ENCODE measurements at places on chromosomes 5 and 9.

DNA sequence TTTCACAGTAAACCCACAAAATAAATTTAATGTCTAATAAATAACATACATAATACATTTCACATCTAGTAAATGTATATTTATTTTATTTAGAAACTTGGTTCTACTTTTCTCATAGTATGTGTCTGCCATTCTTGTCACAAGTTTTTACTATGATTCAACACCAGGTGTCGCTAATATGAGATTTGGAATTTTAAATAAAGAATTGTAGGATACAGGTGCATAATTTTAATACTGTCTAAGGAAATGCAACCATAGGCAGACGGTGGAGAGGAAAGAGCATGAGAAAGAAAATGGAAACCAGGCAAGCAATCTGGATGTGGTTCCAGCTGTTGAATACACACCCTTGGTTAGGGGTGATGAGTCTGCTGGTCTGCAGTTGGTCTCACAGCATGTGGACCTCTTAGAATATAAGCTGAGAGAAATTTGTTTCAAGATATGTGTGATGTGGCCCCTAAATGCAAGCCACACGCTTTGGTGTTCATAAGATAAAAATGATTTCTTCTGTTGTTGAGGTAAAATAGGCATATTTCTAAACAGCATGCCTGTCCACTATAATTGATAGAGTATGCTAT, 114.7 kb upstream of the TXNDC8 start:
- peak; percentile 22 for DNase-seq

GRCh38 chr9:8904771-8905515, 1105.4 kb upstream of the DMAC1 start:
- no peak for DNase-seq

DNA sequence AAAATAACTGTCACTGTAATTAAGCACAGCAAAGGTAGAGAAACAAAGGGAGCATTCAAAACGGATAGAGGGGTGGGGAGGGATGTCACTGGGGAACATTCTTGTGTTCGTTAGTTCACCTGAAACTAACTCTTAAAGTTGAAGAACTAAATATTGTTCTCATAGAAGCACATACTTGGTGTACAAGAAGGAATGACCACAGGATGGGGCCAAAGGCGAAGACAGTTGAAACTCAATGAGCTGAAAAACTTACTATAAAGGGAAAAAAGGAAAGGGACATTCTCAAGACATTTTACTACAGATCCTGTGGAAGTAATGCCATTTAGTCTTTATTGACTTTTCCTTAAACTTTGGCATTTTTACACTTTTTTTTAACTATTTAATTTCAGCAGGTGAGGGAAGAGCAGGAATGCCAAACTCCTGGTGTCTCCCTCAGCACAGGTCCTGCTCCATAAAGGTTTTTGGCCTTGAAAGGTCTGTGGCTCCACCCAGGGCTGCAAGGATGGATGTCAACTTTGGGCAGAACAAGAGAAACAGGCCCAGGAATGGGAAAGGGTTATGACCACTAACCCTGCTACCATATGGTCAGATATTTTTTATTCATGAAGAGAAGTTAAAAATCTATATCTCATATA, 197.6 kb upstream of the RASA1 start:
- no peak for DNase-seq

- DNase-seq: no peak
Observed at GRCh38 chr9:99660191-99660636, 161.5 kb upstream of the NR4A3 start.

DNA sequence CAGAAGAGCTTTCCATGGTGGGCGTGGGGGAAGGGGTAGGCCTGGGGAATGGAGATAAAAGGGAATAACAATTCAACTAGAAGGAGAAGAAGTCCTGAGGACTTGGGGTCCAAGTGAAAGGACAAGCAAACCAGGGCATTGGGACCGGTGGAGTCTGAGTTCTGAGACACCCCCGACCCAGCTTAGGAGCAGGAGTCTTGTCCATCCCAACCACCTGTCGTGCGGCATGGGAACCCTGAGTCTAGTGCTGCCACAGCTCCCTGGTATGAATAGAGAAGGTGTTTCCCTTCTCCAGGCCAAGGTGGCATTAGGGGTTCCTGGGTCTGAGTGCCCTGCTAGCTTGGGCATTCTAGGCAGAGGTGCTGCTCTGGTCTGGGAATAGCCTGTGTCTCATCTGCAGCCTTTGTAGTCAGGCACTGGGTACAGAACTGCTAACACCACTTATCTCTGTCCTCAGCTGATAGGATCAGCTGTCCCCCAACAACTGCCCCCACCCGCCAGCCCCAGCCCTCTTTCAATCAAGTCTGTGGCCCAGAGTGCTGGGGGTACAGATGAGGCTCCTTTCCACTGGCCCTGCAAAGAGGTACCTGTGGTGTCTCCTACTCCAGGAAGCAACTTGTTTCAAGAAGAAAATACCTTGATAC, 9.9 kb downstream of the HNRNPAB start:
- no peak for DNase-seq

DNA sequence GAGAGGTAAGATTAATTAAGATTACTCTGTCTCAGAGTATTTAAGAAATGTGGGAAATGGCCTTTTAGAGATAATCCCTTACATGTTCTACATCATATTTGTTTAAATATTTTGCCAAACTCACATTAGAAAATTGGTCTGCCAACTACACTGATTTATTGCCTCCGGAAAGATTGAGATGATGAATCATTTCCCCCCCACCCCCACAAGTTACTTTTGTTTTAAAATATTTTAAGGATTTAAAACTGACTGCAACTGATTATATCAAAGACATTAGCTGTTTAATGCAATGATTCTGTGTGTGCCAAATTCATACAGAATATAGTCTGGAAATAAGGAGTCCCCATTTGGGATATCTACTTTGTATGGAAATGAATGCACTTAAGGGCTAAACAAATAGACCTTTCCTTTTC, 674.4 kb downstream of the PRR16 start:
- DNase-seq: no peak

DNA sequence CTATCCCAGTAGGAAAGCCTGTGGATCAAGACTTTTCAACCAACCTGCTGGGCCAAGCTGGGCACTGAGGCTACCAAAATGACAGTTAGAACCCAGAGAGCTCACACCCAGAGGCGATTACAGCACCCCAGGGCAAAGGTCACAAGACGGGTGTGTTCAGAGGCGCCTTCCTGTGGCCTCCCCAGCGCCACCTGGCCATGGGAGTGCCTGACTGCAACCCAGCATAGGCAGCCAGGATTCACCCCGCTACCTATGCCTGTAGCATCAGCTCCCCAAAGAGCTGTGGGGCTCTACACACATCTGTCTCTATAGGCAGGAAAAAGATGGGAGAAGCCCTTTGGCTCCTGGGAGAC, 33.5 kb downstream of the PDGFRB start:
- no peak for DNase-seq

DNA sequence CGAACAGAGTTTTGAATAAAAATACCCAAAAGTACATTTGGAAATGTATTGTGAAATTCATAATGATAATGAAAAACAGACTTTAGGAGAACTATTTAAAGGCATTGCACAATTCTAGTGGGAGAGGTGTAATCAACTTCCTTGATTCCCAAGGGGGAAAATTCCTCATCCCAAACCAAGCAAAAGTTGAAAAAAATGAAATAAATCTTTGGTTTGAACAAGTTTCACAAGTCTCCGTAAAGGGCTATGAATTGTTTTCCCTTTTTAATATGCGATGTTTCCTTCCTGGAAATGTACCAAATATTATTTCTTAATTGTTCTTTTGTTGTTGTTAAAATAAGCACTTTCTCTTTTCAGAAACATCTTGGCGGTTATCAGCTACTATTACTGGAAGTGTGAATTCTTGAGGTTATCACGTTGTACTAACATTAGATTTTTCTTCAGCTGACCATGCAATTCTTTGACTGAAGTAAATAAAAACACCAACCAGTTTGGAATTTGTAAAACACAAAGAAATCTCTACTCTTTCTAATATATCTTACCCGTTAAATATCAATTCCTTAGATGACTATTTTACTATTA, 59.3 kb downstream of the SVEP1 start:
- DNase-seq: no peak

GRCh38 chr5:132666310-132667123, 7.3 kb upstream of the IL4 start:
- no peak for DNase-seq

GRCh38 chr5:140785905-140786686, at the start of gene PCDHA1:
TSS of gene PCDHA1 (plus strand) at chr5:140786140.
- no peak for DNase-seq

DNA sequence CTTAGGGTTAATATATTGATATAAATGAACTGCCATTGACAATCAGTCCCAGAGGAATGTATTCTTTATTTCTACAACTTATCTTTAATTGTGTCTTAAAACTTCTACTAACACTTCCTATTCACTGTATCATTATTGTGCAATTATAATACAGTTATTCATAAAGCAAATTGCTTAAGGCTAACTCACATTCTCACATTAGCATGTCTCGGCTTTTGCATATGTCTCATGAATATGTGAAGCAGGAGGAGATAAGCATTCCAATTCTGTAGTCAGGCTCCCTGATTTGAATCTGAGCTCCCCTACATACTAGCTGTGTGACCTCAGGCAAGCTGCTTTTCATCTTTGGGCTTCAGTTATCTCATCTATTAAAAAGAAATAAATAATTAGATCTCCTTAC, 45.4 kb downstream of the PLGRKT start:
- no peak for DNase-seq

DNA sequence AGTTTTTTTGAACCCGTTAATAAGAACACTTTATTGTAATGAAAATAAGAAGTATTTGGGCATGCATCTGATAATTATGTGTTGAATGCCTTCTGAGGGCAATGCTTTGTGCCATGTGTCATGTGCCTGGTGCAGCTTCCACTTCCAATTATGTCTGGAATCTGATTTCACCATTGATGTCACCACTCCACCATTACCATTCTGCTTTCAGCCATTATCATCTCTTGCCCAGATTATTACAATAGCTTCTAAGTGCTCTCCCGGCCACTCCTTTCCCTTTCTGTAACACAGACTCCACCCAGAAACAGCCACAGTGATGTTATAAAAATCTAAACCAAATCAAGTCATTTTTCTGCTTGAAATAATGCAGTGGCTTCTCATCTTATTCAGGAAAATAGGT, 171.7 kb downstream of the C9orf152 start:
- DNase-seq: no peak

GRCh38 chr5:160289356-160289651, 23.1 kb downstream of the CCNJL start:
- DNase-seq: no peak

GRCh38 chr5:38265546-38266179, 7.3 kb downstream of the EGFLAM start:
- DNase-seq: peak; percentile 65

DNA sequence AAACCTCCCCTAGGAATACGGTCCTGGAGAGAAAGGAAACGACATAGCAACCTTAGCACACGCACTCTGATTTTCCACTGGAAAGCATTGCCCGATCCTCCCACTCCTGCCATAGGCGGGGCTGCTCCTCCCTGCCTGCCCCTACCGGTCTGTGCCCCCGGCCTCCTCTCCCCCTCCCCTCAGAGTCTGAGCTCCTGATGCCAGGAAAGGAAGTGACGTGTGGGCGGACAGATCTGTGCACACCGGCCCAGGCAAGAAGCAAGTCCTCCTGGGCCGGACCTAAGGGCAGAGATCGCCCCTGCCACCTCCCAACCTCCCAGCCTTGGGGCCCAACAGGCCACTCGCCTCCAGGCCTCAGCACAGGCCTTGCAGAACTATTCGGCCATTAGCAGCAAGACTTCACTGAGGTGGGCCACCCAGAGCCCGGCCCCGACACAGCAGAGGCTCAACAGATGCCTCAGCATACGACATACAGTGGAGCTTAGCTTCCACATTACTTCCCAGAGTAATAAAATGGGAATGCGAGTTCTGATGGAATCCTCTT, 7.2 kb downstream of the NINJ1 start:
- DNase-seq: peak; percentile 75

DNA sequence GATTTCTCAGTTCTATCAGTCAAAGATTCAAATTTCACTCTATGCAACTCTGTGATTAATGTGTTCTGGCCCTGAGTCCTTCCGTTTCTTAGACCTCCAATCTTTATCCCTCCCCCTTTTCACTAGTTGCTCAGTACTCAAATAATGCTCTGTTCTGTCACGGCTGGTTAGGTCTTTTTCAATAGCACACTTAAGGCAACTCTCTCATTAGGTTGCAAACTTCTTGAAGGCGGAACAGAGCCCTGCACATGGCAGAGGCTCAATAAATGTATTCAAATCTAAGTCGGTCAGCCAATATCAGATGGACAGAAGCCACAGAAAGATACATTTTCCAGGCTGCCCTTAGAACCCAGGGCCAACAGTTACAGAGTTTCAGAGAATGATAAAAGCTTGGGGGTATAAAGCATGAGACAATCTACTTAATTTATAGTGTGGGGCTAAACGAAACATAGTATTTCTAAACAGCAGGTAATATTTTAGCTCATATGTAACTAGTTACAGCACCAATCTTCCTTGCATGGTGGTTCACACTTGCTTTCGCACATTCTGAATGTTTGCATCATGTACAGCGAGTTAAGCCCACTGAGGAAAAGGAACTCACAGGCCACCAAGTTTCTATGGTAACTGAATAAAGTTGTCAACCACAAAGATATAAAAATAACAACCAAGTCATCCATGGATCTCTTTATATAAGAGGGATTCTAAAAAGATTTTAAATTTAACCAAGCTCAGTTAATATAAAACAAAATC, 67.1 kb upstream of the GOLPH3 start:
- DNase-seq: peak; percentile 35

GRCh38 chr9:113261917-113262671, 13.3 kb downstream of the CDC26 start:
- no peak for DNase-seq

DNA sequence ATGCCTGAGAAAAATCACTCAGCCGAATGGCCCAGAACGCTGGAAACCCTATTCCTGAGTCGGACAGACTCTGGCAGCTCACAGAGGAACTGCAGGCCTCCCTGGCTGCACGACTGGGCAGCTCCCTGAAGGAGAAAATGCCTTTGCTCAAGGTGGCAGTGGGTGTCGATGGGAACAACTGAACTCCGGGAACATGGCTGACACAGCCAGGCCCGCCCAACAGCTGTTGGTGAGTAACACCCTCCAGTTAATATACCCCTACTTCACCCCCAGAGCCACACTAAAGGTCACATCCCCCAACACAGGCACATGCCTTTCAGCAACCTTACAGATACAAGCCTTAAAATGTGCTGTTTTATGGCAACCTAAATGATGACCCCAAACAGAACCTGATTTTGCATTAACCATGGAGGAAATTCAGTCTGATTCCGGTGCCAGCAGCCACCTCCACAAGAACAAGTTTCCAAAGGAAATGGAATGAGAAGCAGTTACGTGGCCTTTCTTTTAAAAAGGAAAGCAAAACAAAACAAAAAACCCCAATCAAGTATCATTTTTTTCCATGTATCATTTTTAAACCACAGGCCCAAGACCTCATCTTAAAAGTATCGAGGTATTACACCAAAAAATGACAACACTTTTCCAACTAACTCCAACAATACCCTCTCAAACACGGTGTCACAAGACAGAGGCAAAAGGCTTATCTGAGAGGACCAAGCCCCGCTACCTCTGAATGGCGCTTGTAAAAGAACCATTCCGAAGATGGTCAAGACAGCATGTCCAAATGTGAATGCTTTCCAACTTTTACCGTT, 3.1 kb downstream of the KLF9 start:
- no peak for DNase-seq
